ENCODE measurements at places on chromosomes 2 and 18.

DNA sequence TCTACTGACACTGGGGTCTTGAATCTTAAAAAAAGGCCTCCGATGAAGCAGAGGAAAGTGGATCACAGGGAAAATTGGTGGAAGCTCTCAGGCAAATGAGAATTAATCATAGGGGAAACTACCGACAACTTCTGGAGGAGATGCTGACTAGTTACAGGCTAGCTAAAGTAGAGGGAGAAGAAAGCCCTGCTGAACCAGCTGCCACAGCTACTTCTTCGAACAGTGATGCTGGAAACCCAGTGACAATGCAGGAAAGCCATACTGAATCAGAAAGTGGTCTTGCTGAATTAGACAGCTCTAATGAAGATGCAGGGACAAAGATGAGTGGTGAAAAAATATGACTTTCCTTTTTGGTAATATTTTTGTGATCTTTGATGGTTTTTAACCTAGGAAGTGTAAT is 44.9 kb upstream of the SLC3A1 start:
- no peak for DNase-seq

GRCh38 chr2:125168442-125168841 is 1143.4 kb downstream of the CNTNAP5 start:
- no peak for DNase-seq

- DNase-seq = no peak
Measured at GRCh38 chr2:57943315-57943714, 103.3 kb upstream of the VRK2 start.

DNA sequence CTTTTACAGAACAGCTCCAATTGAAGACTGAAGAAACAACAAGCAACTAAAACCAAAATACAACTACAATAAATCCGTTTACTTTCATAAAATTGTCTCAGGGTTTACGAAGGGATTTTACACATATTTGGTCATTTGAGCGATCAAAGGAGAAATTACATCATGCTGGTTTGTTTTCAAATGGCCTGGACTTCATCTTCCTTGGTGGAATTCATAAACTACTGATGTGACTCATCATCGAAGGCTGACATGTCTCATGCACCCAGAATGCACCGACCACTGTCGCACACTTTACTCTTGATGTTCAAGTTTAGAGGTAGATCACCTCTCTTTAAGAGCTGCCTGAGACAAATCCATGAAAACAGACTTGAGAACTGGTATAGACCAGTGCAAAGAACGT is 25.6 kb upstream of the PMAIP1 start:
- DNase-seq = no peak

DNA sequence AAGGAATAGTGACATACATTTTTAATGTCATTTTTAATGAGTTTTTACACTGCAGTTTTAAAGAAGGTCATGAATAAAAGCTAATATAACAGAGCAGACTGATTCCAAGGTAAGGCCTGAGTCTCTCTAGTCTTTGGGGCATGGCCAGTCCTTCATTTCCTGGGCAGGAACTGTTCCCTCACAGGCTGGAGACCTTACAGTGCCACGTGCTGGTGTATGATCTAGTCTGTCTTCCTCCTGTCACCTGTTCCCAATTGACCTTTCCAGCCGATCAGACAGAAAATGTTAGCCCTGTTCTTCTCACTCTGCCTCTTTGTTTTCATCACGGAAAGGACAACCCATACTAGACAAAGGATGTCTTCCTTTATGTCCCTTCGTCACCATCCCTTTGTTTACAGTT is 33.6 kb downstream of the ZCCHC2 start:
- DNase-seq = no peak

DNA sequence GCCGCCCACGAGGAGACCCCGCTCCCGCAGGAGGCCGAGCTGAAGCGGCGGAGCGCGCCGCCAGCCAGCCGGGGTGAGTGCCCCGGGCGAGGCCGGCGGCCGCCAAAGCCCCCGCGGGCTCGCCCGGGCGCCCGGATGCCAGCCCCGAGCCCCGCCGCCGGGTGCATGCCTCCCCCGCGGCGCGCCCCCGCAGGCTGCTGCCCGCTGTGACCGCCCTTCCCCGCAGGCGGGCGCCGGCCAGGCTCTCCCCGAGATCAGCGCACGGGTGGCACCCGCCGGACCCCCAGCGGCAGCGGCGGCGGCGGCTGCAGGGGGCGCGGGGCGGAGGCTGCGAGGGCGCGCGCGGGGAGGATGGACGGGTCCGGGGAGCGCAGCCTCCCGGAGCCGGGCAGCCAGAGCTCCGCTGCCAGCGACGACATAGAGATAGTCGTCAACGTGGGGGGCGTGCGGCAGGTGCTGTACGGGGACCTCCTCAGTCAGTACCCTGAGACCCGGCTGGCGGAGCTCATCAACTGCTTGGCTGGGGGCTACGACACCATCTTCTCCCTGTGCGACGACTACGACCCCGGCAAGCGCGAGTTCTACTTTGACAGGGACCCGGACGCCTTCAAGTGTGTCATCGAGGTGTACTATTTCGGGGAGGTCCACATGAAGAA is 470 bp downstream of the KCNF1 start:
- no peak for DNase-seq

DNA sequence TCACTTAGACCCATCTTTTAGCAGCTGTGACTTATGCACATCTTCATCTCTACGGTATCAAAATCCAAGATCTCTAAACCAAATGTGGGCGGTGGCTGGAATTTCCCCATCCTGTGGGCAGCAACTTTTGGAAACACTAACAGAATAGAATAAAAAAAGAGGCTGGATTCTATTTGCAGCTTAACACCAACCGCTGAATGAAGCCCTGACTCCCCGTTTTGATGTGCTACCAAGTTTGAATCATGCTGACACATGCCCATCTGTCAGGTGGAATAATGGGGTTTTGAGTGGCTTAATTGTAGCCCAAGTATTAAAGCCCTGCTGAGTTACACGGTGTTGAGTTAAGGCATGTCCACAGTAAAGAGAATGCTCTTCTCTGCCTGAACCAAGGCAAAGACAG is 165.2 kb downstream of the MTCL1 start:
- no peak for DNase-seq

- DNase-seq = no peak
Measured at GRCh38 chr2:144217853-144218633, 301.9 kb downstream of the ZEB2 start.

DNA sequence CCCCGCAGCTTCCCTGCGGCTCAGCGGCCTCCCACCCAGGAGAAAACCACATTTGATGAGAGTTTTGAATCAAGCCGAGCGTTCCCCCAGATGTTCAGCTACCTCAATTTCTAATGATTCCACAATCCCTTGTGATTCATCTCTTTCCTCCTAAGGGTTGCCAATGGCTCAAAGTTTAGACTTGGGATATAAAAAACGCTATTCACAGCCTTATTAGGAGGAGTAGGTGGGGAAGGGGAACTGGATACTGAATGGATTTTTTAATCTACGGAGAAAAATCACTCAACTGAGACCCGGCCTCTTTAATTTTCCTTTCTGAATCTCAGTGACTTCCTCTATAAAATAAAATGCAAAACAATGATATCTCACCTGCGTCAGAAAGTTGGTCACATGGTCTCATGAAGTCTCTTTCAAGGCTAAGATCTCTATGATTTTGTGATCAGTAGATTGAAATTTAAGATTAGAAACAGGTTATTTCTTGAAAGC is 192.6 kb upstream of the TCF4 start:
- DNase-seq = peak; percentile 9

Measured in hematopoietic multipotent progenitor cell (in vitro differentiated cells).